Activated CD8-positive, alpha-beta memory T cell treated with anti-CD3 and anti-CD28 coated beads for 48 hours (primary cell): ENCODE measurements at places on chromosomes 11 and 22.
A peak's percentile ranks its signal among the peaks of the same experiment; 100 is the strongest.

GRCh38 chr11:14308114-14308896 lies 50.7 kb downstream of the RRAS2 start:
- DNase-seq, result no peak

DNA sequence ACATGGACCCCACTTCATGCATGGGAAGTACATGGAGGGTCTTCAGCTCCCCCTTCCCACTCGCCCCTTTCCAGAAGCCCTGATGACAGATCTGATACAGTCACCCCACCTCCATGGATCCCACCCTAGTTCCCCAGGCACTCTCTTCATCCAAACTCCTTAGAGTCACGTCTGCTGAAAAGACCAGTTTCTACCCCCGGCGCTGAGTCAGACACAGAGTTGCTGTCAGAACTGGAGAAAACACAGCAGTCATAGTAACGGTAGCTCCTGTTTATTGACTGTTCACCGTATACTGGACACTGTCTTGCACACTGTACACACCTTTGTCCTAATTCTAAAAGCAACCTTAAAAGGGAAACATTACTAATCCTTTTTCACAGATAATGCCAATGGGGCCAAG lies 29.1 kb downstream of the DRD2 start:
- DNase-seq, result no peak

DNA sequence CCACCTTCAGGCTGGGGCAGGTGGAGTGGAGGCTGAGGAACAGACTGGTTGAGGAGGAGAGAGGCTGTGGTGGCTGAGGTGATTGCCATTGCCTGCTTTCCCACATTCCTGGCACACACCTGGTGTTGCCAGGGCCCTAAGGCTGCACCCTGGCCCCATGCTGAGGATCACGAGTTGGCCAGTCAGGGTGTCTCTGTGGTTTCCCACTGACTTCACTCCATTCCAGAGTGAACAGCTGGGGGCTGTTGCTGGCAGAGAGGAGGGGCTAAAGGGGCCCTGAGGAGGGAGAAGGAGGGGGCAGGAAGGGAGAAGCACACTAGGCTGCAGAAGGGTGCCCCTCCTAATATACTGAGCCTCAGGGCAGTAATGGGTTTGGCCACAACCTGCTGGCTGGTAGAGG lies 1.8 kb downstream of the TMEM86A start:
- DNase-seq, result no peak

- no peak for DNase-seq
Measured at GRCh38 chr11:105741488-105742020, 131.7 kb downstream of the GRIA4 start.

DNA sequence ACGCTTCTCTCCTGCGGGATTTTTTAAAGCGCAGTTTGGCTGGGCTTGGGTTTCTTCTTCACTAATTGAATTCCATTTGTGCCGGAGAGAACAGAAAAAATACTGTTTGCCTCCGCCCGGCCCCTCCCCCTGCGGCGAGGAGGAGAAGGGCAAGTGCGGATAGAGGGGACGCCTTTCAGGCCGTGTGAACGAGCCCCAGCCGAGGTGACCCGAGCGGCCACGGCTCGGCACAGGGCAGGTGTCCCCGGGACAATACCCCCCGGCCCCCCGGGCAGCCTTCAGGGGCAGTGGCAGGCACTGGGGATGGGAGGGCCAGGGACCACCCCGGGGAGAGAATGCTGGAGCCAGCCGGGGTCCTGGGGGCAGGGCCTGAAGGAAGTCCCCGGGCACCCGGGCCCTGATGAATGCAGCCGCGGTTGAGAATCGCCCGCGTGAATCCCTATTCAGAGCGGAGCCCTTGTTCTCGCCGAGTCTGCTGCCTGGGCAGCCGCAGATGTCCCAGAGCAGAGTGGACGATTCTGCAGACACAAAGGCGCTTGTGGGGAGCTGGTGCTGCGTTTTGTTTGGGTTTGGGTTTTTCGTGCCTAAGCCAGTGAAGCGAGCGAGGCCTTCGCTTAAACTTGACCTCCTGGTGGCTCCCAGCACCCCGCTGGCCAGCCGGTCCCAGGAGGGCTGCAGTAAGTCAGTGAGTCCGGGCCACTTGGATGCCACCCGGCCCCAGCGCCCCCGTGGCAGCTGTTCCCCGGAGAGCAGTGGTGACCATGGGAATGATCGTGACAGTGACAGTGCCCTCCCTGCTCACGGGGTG lies 96.0 kb downstream of the WNT7B start:
- DNase-seq, result no peak

- no peak for DNase-seq
Measured at GRCh38 chr22:40401981-40402406, 31.6 kb downstream of the SGSM3 start.

GRCh38 chr11:11537871-11538270 lies 83.9 kb downstream of the GALNT18 start:
- no peak for DNase-seq

DNA sequence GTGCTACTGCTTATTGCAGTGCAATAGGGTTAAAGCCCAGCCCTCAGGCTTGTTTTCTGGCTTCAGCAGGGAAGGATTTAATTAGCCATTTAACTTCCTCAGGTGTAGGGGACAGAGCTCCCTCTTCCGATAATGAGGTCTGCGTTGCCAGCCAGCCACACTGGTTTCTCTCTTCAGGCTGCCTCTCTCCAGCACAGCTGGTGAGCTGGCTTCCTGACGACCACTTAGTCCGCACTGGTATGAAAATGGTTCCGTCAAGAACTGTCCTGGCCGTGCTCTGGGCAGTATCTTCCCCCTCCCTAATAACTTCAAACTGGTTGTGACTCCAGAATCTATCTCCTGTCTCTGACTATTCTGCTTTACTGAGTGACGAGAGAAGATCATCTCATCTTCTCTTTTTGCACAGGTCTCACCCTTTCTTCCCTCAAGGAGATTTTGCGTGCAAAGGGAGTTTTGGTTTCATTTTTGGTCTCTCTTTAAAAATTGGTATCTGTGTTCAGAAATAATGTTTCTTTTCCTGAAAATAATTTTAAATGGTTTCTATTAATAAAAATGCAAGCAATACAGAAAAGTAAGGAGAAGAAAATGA lies 49.2 kb downstream of the CNTN5 start:
- no peak for DNase-seq

- DNase-seq, result no peak
Measured at GRCh38 chr11:86067009-86067850, 1.7 kb downstream of the PICALM start.

GRCh38 chr11:2697866-2698265 lies 1.9 kb downstream of the KCNQ1OT1 start:
- no peak for DNase-seq

GRCh38 chr11:63682066-63683021 lies 1.0 kb downstream of the RTN3 start:
- DNase-seq, result no peak

- no peak for DNase-seq
Measured at GRCh38 chr22:49726022-49726681, 101.5 kb downstream of the BRD1 start.

GRCh38 chr22:38125751-38126201 lies 15.3 kb upstream of the BAIAP2L2 start:
- DNase-seq, result no peak

GRCh38 chr11:16862726-16863125 lies 124.3 kb downstream of the C11orf58 start:
- no peak for DNase-seq

DNA sequence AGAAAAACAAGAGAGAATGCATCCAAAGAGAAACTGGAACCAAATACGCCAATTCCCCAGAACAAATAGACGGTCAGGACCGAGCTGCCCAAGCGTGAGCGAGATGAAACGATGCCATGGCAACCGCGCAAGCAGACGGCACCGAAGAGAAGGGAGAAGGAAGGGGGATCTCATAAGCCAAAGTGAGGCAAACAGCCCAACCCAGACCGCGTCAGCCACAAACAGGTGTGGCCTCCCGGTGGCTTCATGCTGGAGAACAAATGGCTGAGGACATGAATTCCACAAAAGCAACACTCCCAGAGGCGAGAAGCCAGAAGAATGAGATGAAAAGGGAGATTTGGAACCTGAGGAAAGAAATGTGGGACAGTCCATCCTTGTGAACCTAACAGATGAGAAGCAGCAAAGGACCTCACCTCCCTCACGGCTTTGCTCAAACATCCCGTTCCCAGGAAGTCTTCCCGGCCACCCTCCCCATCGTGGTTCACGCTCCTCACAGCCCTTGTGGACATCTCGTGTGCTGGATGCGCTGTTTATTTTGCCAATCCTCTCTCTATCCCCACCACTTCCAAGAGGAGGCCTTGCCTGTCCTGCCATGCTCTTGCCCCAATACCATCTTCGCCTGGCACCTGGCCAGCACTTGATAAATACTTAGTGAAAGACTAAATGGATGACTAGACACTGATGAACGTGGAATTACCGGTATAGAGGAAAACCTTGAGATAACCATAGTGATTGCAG lies 89.1 kb upstream of the RTL6 start:
- no peak for DNase-seq

DNA sequence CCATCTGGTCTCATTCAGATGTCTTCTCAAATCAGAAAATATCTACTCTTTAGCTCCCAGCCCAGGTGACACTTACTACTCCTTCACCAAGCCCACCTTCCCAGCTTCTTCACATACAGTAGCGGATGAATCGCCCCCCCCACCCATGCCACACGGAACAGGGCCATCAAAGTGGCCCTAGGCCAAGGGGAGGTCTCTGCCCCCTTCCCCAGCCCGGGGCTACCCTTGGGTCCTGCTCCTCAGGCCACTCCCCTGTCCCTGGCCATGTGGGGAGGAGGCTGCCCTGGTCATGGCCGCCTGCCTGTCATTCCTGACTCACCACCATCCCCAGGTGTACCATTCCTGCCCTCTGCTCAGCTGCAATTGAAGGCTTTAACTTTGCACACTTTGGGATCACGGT lies 142.8 kb downstream of the NECTIN1 start:
- no peak for DNase-seq

- DNase-seq, result no peak
Measured at GRCh38 chr11:106763501-106763900, 254.8 kb downstream of the GUCY1A2 start.

DNA sequence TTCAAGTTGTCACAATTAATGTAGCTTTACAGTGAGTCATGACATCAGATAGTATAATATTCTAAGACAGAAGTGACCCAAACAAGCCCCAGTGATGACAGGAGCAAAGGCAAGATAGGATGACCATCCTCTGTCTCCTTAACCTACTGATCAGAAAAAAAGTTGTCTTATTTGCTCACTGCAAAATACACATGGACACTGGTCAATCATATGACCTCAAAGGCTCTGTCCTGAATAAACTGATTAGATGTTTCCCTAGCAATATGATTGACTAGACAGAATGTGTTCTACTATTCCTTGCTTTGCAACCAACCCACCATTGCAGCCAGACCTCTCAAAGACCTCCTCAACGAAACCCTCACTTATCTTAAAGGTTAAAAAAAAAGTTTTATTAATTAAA lies 117.4 kb downstream of the SYN3 start:
- DNase-seq, result no peak

- no peak for DNase-seq
Measured at GRCh38 chr11:132499661-132500060, 1032.6 kb downstream of the OPCML start.

DNA sequence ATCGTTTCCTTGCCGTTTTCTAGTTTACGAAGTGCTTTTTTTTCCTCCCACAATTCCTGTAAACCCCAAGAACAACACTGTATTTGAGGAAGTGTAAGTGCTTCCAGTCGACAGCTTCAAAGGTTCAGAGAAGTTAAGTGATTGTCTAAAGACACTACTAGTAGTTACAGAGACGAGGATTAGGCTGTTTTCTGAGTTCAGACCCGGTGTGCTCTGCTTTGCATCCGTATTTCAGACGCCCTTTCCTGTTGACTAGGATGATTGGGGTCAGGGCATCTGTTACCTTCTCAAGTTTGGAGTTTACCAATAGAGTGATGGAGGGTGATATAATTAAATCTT lies 430 bp downstream of the CLP1 start:
- no peak for DNase-seq

DNA sequence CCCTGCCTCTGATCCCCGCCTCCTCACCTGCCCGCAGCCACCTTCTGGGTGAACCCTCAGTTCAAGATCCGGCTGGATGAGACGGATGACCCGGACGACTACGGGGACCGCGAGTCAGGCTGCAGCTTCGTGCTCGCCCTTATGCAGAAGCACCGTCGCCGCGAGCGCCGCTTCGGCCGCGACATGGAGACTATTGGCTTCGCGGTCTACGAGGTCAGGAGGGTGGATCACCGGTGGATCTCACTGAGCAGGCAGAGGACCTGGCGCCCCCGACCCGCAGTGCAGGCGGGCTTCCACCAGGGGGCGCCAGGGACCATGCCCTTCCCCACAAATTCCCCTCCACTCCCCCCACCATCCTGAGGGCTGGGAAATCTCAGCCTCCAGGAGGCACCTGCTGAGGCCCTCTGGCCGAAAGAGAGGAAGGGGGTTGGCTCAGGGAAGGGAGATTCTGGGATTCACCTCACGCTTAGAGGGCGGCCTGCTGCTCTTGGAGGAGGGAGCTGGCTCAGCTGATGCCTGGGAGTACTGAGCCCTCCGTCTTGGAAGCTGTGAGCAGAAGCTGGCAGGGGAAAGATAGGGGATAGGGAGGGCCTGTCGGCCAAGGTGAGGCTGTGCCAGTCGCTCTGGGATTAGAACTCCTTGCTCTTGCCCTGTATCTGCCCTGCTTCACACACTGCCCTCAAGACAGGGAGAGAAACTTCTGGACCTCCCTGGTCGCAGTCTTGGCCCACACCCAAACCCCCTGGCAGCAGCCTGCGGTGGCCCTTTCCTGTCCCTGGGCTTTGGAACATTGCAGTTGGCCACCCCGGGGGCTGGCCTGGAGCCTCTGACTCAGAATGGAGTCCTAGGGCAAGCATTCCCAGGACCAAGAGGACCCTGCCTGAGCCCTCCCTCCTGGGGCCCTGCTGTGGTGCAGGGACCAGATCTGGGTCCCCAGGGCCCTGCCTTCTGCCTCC lies 23.2 kb downstream of the CAPN1 start:
- DNase-seq, result peak; percentile 45

DNA sequence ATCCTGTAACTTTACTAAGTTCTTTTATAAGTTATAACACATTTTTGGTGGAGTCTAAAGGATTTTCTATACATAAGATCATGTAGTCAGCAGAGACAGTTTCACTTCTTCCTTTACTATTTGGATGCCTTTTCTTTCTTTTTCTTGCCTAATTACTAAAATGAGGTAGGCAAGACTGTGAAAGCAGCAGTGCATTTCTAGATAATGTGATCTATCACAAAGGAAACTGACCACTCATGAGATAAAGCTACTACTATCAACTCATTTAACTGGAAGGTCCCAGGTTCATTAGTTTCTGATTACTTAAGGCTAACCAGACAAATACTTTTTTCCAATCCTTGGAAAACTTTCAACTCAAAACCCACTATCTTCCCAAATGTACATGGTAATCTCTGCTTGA lies 196.2 kb upstream of the E2F8 start:
- no peak for DNase-seq

GRCh38 chr22:25775531-25775930 lies 33.5 kb downstream of the MYO18B start:
- DNase-seq, result no peak

DNA sequence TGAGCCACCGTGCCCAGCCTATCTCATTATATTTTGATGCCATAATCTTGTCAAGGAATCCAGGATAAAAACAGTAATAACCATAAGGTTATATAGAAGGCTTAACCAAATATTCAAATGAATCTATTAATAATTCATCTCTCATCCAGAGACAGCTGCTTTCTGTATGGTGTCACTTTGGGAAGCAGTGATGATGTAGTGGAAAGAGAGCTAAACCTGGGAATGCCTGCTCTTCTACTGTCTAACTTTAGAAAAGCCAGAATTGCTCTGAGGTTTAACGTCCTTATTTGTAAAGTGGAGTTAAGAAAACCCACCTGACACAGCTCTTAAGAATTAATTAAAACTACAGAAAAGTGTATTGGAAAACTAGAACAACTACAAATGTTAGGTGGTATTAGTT lies 29.3 kb upstream of the OR10D3 start:
- no peak for DNase-seq

- no peak for DNase-seq
Measured at GRCh38 chr11:3146612-3147256, 18.4 kb downstream of the OSBPL5 start.
